Fibroblast of villous mesenchyme (primary cell): ENCODE measurements at places on chromosomes 12 and 14.

DNA sequence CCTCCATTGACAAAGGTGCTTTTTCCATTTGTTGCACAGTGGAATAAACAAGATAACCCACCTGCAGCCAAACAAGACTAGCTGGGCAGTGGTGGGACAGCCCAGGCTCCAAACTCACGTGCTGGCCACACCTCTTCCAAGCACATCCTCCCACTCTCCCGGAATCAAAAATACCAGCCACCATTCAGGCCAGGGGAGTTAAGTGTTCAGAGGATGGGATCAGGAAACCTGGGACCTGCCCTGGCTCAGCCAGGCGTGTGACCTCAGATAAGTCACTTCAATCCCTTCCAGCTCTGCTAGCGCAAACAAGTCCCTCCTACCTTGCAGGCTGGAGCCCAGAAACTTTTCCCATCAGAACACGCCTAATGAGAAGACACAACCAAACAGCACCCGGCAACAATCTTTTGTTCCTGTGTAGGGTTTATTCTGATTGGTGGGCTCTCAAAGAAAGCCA, 43.3 kb downstream of the ACTN1 start:
- DNase-seq: peak; percentile 44

- DNase-seq: no peak
Measured at GRCh38 chr12:19166387-19166786, 36.9 kb downstream of the PLEKHA5 start.

DNA sequence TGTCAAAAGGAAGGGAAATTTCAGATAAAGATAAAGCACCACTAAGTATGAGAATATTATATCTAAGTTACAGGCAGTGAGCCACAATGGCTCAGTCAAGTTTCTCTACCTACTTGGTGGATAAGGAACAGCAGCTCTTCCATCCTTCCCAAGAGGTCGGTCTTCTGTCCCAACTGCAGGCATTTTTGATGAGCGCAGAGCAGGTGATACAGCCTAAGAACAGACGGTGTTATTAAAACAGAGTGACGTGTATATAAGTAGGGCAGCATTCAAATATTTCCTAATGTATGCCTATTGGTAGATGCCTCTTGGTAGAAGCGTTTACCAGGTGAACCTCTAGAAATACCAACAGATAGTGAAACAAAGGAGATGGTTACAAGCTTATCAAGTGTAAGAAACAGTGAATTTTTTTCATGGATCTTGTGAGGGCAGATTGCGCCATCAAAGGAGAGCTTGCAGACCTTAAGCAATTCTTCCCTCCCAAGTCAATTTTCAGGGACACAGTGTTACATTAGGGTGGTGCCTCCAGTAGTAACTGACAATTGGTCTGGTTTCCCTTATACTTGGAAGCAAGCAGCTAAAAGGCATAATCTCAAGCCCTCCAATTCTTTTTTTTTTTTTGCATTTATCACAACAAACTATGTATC, 274.5 kb downstream of the MED13L start:
- DNase-seq: peak; percentile 74

DNA sequence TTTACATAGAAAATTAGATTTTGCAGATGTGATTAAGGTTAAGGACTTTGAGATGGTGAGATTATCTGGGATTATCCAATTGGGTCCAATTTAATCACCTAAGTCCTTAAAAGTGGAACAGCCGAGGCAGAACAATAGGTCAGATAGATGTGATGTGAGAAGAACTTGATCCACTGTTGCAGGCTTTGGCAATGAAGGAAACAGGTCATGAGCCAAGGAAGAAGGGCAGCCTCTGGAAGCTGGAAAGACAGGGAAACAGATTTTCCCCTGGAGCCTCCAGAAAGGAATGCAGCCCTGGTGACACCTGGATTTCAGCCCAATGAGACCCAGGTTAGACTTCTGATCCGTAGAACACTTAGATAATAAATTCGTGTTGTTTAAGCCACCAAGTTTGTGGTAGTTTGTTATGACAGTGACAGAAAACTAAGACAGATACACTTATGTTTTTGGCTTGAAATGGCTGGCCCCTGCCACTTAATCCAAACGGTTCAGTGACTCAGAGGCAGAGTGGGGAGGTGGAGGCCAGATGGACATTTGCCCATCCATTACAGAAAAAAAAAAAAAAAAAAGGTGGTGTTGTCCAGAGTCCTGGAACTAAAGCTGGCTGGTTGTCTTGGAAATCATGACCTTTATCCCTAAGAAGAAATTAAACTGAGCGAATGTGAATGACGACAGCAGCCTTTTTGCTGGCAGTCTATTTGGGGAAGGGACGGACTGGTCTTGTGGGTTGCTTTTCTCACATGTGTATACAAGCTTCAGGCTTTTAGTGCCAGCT, 181.9 kb upstream of the NRXN3 start:
- DNase-seq: no peak

GRCh38 chr12:27163894-27164293, 80.2 kb upstream of the STK38L start:
- DNase-seq: no peak

- no peak for DNase-seq
Measured at GRCh38 chr14:100302616-100303015, 3.6 kb downstream of the SLC25A29 start.

- no peak for DNase-seq
Measured at GRCh38 chr12:9346866-9347327, 138.7 kb upstream of the PZP start.

GRCh38 chr12:116284396-116284795, 6.9 kb upstream of the MED13L start:
- DNase-seq: peak; percentile 52

DNA sequence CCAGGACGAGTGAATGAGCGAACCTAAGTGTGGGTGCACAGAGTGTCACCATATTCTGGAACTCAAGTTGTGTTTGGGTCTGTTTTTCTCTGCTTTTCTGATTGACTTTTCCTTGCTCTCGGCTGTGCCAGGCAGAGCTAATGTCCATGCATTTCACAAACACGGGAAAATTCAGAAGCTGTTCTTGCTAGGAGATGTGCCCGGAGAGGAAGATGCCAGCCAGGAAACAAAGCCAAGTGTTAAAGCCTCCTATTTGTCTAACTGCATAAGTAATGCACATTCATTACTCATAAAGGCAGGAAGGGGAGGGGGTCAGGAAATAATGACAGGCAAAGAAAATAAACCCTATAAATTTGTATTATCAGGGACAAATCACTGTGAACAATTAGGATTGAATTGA, 250.4 kb upstream of the SFSWAP start:
- DNase-seq: no peak
